ENCODE measurements at places on chromosomes 12 and 14. TPM values are rescaled to one million over a fixed set of nuclear protein-coding genes. Genes with fewer than 3 reads are reported as not detected.

DNA sequence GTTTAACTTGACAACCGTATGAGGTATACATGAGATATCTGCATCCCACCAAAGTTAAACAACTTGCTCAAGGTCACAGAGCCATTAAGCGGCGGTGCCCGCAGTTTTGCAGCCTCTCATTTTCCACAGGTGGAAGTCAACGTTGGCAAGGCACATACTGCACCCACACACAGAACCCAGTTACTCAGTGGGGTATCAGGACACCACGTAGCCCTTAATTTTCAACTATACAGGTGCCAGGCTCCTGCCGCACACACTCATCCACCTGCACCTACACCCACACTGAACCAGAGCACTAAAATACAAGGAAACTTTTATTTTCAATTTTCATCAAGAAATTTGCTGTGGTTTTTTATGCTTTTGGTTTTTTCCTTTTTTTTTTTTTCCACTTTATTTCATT, 1.7 kb upstream of the NOP2 start:
- no peak for DNase-seq

- DNase-seq: no peak
Observed at GRCh38 chr14:99378782-99379214, 101.9 kb downstream of the SETD3 start.

DNA sequence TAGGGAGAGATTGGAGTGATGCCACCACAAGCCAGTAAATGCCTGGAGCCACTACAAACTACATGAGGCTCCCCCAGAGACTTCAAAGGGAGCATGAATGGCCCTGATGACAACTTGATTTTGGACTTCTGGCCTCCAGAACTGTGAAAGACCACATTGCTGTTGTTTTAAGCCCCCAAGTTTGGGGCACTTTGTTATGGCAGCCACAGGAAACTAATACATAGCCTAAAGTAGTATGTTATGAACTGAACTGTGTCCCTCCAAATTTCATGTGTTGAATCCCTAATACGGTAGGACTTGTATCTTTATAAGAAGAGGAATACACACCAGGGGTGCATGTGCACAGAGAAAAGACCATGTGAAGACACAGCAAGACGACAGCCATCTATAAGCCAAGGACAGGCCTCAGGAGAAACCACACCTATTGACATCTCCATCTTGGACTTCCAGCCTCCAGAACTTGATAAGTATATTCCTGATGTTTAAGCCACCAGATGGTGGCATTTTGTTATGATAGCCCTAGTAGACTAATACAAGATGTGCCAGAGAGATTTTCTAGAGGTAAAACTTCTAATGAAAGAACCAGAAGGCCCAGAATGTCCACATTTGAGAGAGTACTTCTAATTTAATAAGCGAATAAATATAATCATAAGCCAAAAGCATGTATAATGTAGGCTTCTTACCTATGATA, 127.1 kb upstream of the BMP4 start:
- DNase-seq: no peak

The TAS2R42 gene
- not detected for total RNA-seq
